ENCODE measurements at places on chromosomes 12 and 14.
A peak's percentile ranks its signal among the peaks of the same experiment; 100 is the strongest.

DNA sequence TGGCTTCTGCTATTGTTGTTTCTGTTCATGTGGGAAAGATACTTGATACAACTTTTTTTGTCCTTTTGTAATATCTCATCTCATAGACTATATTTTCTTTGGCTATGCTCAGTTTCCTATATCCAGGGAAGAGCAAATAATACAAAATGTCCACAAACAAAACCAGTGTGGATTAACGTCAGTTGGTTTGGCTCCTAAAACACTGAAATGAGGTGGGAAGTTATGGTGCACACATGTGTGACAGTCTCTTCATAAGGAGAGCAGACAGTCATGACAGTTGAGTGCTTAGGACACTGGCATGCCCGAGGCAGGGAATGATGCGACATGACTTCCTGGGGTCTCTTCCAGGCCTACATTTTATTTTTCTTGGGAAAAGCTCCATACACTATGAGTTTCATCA lies 27.5 kb downstream of the RHOJ start:
- DNase-seq = no peak

DNA sequence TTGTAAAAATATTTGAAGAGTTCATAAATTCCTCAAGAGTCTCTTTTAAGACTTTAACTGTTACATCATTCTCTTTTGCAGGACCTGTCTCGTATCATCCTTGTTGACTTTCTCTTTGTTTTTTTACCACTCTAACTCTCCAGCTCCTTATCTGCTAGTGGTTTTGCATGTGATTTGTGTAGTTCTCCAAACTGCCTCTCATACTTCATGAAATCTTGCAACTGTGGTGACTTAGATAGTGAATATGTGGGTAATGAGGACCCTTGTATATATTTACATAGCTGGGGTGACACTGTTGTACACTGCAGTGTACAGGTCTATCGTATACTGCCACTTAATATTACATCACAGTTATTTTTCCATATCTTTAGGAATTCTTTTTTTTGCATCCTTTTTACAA lies 40.2 kb upstream of the EMP1 start:
- DNase-seq = no peak

DNA sequence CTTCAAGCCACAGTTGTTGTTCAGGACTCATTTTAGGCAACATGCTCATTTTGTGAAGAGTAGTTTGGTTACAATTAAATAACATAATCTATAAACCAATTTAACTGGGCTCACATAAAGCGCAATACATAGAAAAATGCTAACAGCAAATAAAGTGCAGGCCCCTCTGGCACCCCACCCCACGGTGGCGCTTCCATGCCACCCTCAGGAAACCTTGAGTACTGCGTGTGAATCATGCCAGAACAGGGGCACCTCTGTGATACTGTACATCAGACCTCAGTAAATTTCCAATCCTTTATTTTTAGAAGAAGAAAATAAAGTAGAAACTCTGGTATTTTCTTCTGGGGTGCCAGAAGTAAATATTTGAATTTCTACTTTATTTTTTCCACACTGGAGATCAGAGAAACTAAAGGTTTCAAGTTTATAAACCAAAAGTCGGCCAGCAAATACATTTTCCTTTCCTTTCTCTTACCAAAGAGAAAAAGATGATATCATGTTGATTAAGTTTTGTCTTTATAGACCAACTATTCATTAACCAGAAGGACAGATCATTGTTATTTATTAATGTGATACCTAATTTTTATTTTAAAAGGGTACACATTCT lies 316.8 kb downstream of the PAWR start:
- peak; percentile 22 for DNase-seq

GRCh38 chr14:34785223-34786006 lies 71.0 kb upstream of the CFL2 start:
- DNase-seq = no peak

GRCh38 chr12:119378903-119379302 lies 44.4 kb downstream of the CCDC60 start:
- DNase-seq = no peak

- DNase-seq = no peak
Observed at GRCh38 chr12:98924-99352, 32.4 kb downstream of the IQSEC3 start.

DNA sequence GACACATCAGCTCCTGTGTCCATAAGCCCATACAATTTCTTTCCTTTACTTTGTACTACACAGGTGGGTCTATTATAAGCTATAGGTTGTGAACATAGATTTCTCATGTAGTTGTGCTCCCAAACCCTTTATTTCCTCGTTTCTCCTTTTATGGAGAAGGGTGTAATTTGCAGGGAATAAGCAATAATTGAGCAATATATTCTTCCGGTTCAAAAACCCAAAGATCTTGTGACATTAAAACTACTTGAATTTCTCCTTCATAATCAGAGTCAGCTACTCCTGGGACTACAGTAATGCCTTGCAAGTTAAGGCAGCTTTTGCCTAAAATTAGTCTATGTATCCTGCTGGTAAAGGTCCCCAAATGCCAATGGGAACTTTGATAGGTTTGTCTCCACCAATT lies 19.1 kb upstream of the MAPKAPK5 start:
- no peak for DNase-seq

- no peak for DNase-seq
Observed at GRCh38 chr12:79983986-79984620, 49.2 kb upstream of the PPP1R12A start.

DNA sequence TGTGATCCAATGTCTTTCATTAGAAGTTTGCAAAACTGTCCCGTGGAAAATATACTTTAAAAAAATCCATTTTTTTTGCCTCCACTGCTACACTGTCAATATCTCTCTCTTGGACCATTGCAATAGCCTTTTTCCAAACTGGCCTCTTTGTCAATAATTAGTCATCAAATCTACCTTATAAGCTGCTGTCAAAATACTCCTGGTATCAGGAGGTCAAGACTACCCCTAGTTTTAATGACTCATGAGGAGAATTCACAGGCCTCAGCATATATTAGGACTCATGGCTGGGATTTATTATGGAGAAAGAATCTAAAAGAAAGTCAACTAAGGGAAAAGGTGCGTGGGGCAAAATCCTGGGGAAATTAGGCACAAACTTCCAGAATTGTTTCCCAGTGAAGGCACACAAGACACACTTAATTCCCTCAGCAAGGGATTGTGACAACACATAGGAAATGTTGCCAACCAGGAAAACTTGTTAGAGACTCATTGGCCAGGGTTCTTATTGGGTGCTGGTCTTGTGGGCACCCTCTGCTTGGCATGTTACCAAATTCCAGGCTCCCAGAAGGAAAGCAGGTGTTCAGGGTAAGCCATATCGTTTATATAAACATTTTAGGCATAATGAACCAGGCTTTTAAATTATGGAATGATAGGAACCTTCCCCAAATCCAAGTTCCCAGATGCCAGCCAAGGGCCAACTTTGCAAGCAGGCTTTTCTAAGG lies 56.1 kb downstream of the TMEM117 start:
- DNase-seq = no peak

DNA sequence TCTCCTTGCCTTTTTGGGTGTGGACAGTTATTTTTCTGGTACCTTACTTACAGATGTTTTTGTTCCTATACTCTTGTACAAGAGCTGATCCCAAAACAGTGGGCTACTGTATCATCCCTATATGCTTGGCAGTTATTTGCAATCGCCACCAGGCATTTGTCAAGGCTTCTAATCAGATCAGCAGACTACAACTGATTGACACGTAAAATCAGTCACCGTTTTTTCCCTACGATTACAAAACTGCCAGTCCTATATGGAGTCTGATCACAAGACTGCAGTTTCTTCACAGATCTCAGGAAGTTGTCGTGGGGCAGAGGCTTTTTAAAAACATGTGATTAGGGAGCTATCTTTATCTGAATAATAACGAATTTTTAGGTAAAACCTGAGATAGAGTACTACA lies 1.3 kb downstream of the LYSET start:
- DNase-seq = no peak

- peak; percentile 31 for DNase-seq
Observed at GRCh38 chr14:21024585-21025370, at the start of gene NDRG2. TSS of gene NDRG2 (minus strand) at chr14:21025061. CDS start at chr14:21023315, 1,746 bp downstream.

- no peak for DNase-seq
Observed at GRCh38 chr12:125185311-125185739, 120.1 kb downstream of the AACS start.

DNA sequence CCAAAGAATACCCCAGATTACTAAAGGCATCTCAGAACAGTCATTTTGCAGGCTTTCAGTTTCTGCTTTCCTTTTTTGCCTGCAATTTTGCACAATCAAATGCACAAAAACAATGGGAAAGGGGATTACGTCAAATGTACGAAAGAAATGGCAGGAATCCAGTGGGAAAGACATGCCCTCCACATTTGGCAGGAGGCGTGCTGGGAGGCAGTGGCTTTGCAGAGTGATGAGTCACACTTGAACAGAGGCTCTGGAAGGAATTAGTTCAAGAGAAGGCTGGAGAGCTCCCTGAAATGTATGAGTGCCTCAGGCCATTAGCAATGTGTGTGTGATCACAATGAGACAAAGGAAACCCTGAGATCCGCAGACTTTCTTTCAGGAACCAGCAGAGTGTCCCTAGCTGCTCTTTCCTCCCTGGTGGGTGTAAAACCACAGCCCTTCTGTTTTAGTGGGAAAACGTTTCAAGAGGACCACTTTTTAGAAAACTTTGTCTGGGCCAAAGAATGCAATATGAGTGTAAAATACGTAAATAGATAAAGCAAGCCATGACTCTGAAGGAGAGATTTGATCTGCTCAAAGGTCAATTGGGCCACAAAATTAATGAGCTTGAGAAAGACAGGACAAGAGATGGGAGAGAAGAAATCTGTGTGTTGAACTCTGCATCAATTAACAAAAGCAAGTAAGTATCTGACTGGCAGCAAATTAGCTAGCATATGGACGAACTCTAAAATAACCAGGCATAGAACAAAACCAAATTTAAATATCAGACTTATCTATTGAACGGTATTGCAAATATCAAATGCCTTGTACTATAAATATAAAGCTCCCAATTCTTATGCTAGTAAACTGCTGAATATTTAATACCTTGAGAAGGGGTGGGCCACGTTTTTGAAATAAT lies 155.4 kb upstream of the PDE3A start:
- no peak for DNase-seq

DNA sequence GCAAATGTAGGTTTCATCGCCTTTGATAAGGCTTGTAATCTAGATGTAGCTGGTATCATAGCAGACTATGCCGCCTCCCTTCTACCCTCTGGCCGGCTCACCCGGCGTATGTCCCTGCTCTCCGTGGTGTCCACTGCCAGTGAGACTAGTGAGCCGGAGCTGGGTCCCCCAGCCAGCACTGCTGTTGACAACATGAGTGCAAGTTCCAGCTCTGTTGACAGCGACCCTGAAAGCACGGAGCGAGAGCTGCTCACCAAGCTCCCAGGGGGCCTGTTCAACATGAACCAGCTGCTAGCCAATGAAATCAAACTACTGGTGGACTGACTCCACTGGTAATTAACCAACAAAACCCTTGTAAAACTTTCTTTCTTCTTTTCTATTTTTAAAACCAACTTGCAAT lies 49.0 kb upstream of the A2ML1 start:
- DNase-seq = no peak

DNA sequence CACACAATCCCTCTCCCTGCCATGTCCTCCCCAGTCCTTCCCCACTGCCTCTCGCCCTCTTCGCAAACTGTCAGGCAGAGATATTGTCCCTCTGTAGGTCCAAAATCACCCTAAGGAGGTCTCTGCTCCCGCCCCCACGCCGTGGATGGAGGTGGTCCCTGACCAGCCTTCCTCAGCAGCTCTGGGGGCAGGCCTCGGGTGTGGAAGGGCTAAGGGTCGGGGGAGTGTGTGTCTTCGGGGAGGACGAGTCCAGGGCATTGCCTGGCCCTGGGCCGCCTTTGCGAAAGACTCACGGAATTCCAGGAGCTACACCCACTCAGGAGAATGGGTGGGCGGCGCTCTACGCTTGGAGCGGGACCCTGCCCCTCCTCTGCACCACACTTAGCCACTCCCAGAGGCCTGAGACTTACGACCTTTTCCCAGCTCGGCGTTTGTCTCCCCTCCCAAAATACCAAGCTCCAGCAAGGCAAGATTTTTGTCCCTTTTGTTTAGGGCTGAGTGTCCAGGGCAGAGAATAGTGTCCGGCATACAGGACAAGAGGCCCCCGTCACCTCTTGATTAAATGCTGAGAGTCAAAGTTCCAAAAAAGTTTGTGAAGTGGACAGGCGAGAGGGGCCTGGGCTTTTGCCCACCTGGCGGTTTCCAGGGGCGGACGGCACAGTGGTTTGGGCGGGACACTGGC lies 881 bp downstream of the PYGL start:
- no peak for DNase-seq

DNA sequence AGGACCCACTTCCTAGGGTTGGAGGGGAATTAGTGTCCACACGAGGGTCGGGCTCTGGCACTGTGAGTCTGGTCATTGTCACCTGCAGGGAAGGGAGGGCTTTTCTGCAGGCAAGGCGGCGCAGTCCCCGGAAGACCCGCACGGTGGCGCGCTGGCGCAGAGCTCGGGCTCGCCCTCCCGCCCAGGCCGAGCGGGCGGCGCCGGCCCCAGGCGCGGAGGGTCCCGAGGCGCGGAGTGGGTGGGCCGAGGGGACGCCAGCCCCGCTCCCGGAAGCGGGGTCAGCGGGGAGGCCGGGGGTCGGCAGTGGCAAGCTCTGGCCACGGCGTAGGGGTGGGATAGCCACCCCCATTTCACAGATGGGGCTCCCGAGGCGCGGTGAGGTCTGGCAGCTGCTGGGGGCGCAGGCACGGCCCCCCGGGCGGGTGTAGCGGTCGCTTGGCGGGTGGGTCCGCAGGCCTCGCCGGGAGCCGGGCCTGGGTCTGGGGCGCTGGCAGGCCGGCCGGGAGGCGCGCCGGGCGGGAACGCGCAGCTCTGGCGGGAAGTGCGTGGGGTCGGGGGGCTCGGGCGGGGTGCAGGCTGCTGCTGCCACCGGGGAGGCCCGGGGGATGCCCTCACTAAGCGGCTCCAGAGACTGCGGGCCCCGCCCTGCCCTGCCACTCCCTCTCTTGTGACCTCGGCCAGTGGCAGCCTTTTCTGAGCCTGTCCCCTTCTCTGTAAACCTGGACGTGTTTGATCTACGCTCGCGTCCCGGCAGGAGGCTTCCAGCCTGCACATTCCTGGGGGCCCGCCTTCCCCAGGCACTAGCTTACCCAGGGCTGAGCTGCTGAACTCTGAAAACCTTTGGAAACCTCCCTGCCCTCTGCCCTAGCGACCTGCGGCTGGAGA lies 46.1 kb downstream of the CYP46A1 start:
- peak; percentile 66 for DNase-seq

DNA sequence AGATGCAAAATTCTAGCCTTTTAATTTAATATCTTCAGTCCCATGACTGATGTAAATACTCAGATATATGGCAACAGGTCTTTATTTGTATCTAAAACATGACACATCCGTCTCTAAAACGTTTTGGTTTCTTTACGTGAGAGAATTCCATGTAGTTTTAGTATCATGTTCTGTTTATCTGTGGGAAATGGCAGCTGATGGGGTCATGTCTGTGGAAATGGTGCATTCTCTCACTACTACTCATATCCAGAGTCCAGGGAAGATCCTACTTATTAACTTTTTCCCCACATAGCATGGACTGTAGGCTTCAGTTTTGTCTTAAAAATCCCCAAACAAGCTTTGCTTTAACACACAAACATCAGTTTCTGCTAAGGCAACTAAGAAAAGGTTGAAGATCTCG lies 53.8 kb downstream of the SPTLC2 start:
- no peak for DNase-seq

GRCh38 chr12:54139019-54139418 lies 49.8 kb downstream of the SMUG1 start:
- DNase-seq = no peak

All from activated CD4-positive, alpha-beta T cell treated with anti-CD3 and anti-CD28 coated beads, Interleukin-2, Interleukin-4, amounts not matched to agents 100 ng/mL and 50 ng/mL, durations not matched to agents 16 hours and 8 hours (primary cell).